Naive B cell (primary cell): ENCODE measurements at places on chromosomes 6 and 20. TPM values are rescaled to one million over a fixed set of nuclear protein-coding genes. Genes with fewer than 3 reads are reported as not detected.

GNAS-AS1 gene
- polyA plus RNA-seq: not detected

MPIG6B gene
- polyA plus RNA-seq: 3.3 TPM

ECT2L gene
- polyA plus RNA-seq: 0.11 TPM

DDX43 gene
- 1.3 TPM for polyA plus RNA-seq

BEND3 gene
- 0.63 TPM for polyA plus RNA-seq

LTB gene
- polyA plus RNA-seq: 2,491 TPM

HLA-DQA2 gene
- polyA plus RNA-seq: 164 TPM

ENPP4 gene
- polyA plus RNA-seq: 4.3 TPM

TLDC2 gene
- 0.27 TPM for polyA plus RNA-seq

BAG2 gene
- polyA plus RNA-seq: 4.4 TPM

HLA-DMA gene
- polyA plus RNA-seq: 1,280 TPM

TSBP1 gene
- polyA plus RNA-seq: not detected

CCN5 gene
- polyA plus RNA-seq: not detected

CPNE5 gene
- polyA plus RNA-seq: 56.9 TPM

FOXC1 gene
- polyA plus RNA-seq: not detected

NFKBIE gene
- polyA plus RNA-seq: 23.4 TPM

FRS3 gene
- polyA plus RNA-seq: not detected

TCP11 gene
- not detected for polyA plus RNA-seq

ARMH2 gene
- 0.50 TPM for polyA plus RNA-seq

RSPH4A gene
- 0.25 TPM for polyA plus RNA-seq

NNAT gene
- polyA plus RNA-seq: not detected

SIGLEC1 gene
- not detected for polyA plus RNA-seq

CNR1 gene
- polyA plus RNA-seq: 0.48 TPM

LHFPL5 gene
- polyA plus RNA-seq: not detected

CDYL gene
- polyA plus RNA-seq: 5.8 TPM

C6orf58 gene
- polyA plus RNA-seq: not detected

DUSP15 gene
- not detected for polyA plus RNA-seq

C6orf89 gene
- 24.1 TPM for polyA plus RNA-seq

SSTR4 gene
- polyA plus RNA-seq: not detected

KCNK16 gene
- not detected for polyA plus RNA-seq

TINAG gene
- not detected for polyA plus RNA-seq

ARHGAP18 gene
- 0.84 TPM for polyA plus RNA-seq
